ENCODE measurements at places on chromosomes 4 and X.

- DNase-seq, result no peak
Observed at GRCh38 chrX:15676886-15677285, 12.3 kb upstream of the CLTRN start.

- no peak for DNase-seq
Observed at GRCh38 chr4:7620814-7621176, 186.1 kb upstream of the PSAPL1 start.

DNA sequence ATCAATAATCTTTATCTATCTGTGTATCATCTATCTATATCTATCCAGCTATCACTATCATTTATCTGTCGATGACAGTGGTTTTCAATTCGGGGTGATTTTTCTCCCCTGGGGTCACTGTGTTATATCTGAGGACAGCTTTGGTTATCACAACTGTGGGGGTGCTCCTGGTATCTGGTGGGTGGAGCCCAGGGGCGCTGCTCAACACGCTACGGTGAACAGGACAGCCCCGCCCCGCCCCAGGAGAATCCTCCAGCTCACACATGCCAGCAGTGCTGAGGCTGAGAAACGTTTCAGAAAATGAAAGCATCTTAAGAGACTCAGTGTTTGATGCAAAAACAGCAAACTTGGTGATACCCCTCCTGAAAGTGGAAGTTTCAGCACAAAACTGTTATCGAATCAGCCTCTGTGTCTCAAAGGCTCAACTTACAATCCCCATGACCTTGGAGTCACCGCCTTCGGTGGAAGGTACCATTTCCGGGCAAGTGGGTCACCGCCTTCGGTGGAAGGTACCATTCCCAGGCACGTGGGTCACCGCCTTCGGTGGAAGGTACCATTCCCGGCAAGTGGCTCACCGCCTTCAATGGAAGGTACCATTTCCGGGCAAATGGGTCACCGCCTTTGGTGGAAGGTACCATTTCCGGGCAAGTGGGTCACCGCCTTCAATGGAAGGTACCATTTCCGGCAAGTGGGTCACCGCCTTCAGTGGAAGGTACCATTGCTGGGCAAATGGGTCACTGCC lies 315.3 kb downstream of the DHRSX start:
- DNase-seq, result no peak

DNA sequence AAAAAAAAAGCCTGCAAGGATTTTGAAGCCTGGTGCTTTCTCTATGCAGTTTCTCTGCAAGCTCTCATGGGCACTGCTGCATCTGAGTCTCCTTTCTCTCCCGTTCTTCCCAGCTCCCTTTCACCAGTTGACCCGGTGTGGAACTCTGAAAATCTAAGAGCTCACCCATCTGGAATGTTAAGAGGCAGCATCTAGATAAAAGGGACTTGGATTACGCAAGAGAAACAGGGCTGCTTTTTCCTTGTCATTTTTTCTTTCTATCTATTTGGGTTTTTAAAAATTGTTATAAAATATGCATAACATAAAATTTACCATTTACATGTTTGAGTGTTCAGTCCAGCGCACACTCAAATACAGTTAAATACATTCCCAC lies 95.2 kb upstream of the RPS6KA3 start:
- DNase-seq, result no peak

DNA sequence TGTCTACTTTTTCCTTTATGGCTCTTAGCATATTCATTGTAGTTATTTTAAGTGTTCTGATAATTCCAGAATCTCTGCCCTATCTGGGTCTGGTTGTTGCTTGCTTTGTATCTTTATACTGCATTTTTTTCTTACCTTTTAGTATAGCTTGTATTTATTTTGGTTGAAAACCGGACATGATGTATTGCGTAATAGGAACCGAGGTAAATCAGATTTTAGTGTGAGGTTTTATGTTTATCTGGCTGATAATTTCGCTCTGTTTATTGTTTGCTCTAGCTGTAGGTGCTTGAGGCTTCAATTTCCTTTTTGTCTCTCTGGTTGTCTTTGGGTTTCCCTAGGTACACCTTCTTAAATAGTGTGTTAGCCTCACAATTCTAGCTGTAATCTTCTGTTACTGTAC lies 263.8 kb upstream of the LCORL start:
- no peak for DNase-seq

GRCh38 chrX:15356444-15356843 lies 21.1 kb upstream of the PIGA start:
- DNase-seq, result no peak

DNA sequence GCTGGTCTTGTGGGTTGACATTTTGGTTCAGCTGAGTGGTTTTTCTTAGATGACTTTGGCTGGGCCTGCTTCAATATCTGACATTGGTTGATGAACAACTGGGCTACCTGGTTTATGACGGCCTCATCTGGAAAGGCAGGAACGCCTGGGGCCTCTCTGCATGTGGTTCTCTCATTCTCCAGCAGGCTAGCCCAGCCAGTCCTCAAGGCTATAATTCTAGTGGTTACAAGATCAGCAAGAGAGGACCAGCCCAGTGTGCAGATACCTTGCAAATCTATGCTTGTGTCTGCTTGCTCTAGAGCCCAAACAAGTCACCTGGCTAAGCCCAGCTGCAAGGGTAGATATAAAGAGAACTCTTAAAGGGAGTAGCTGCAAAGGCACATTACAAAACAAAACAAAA lies 214.2 kb upstream of the PUDP start:
- DNase-seq, result no peak

- DNase-seq, result no peak
Observed at GRCh38 chrX:22538580-22538979, 265.9 kb downstream of the CBLL2 start.

DNA sequence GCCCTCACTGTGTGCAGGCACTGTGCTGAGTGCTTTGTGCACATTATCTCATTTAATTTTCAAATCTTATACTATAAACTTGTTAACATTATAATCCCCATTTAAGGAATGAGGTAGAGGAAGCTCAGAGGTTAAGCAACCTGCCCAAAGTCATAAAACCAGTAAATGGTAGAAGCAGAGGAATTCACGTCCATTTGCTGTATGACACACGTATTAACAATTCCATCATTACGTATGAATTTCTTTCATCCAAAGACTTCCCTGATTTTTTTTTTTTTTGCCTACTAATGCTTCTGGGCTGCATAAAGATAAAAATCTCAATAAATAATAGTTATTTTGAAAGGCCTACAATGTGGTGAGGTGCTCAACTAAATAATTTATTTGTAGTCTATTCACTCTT lies 64.5 kb upstream of the H2AZ1 start:
- no peak for DNase-seq

GRCh38 chr4:81337211-81337610 lies 122.2 kb upstream of the PRKG2 start:
- no peak for DNase-seq

GRCh38 chrX:23656091-23656490 lies 11.2 kb upstream of the PRDX4 start:
- DNase-seq, result no peak

- no peak for DNase-seq
Observed at GRCh38 chr4:19729886-19730651, 521.6 kb upstream of the SLIT2 start.

- DNase-seq, result peak; percentile 41
Observed at GRCh38 chr4:26860922-26861433, 337 bp downstream of the STIM2 start.

GRCh38 chr4:85598936-85599335 lies 124.0 kb downstream of the ARHGAP24 start:
- no peak for DNase-seq

- DNase-seq, result no peak
Observed at GRCh38 chr4:5435201-5435600, 273.2 kb downstream of the EVC2 start.

- no peak for DNase-seq
Observed at GRCh38 chr4:4694296-4694772, 152.5 kb upstream of the STX18 start.

DNA sequence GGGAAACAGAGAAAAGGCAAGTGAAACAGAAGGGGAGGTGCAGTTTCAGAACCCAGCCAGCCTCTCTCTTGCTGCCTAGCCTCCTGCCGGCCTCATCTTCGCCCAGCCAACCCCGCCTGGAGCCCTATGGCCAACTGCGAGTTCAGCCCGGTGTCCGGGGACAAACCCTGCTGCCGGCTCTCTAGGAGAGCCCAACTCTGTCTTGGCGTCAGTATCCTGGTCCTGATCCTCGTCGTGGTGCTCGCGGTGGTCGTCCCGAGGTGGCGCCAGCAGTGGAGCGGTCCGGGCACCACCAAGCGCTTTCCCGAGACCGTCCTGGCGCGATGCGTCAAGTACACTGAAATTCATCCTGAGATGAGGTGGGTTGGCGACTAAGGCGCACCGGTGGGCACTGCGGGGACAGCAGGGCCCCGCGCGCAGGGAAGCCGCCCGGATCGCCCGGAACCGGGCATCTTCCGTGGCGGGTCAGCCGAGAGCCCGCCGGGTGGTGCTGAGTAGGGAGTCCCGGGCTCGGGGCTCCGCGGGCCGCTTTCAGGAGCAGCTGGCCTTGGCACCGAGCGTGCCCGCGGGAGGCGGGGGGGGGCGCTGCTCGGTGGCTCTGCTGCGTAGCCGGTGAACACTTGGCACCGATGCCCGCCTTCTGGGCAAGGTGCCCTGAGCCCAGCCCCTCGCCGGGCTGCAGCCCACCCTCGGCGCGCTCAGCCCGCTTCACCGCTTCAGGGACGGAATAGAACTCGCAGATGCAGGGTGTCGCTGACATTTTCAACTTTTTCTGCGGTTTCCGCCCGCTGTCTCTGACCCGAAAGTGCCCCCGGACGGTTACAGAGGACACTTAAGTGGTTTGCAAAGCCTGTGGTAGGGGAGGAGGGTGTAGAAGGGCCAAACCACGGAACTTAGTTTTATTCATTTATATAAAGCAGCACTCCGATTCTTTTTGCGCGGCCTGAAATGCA lies at the start of gene CD38:
TSS of gene CD38 (plus strand) at position 40 of the 953 bp plus-strand sequence. CDS start at position 127, 87 bp downstream.
- no peak for DNase-seq

GRCh38 chrX:22922961-22923360 lies 76.8 kb upstream of the DDX53 start:
- no peak for DNase-seq

DNA sequence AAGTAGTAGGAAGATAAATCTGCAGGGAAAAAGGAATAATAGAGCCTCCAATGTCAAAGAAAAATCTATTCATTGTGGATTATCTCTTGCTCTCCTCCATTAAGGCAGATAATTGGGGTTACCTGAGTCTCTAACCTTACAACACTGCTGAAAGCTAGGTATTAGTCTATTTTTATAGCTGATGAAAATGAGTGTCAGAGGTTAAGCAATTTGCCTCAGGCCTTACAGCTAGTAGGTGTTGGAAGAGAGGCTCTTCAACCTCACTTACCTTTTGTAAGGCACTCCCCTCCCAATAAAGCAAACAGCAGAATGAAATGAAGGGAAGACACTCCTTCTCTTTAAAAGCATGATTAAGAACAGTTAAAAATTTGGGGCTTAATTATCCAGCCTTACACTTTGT lies 45.4 kb upstream of the GAB1 start:
- no peak for DNase-seq

GRCh38 chr4:84218031-84218430 lies 281.1 kb downstream of the NKX6-1 start:
- DNase-seq, result no peak

GRCh38 chr4:163380703-163381102 lies 37.0 kb downstream of the NPY5R start:
- DNase-seq, result no peak

GRCh38 chr4:125314676-125315575 lies at the start of gene FAT4:
TSS of gene FAT4 (plus strand) at chr4:125314955. CDS start at chr4:125316412, 1,457 bp downstream.
- DNase-seq, result no peak

GRCh38 chrX:134929808-134930207 lies 61.0 kb upstream of the SMIM10 start:
- no peak for DNase-seq

GRCh38 chr4:84099599-84099998 lies 399.5 kb downstream of the NKX6-1 start:
- DNase-seq, result no peak

DNA sequence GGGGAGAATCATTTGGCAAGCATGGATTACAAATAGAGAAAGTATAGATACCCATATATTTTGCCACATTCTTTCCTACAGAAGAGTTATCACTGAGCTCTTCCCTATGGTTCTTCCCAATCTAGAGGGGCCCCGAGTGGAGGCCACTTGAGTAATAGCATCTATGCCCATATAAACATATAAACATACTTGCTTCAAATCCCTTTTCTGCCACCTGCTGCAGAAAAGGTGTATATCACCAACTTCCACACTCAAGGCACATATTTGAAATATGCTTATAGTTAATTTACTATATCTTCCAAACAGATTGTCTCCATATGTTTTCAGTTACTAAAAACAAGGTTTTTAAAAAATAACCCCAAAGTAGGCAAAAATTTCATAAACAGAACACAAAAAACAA lies 642.8 kb upstream of the DIPK2B start:
- no peak for DNase-seq

DNA sequence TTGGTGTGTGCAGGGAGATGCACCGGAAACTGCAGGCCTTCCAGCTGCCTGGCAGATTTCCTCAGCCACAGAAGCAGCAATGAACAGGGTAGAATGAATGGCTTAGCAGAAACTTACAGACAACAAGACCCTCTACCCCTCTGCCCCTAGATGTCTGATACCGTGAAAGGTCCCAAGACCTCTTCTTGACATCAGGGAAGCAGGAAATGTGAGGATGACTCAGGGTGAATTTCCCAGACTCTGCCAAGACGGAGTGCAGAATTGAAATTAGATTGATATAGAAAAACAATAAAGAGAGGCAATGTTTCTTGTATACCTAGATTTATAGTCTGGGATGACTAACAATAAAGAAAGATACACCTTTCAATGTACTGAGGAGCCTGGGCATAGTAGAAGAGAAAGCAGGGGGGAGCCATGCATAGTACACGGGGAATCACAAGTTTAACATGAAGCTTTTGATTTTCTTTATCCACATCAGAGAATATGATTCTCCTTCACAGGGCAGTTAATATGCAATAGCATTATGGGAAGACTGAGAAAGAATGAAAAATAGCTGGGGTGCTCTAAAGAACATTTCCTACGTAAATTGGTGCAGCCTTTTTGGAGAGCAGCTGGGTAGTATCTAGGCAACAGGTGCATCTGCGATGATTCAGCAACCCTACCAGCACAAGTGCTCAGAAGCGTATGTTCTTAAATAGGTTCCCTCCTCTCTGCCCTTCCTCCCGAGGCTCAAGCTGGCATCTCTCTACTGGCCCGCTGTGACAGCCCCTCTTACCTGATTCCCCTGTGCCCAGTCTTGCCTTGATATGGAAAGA lies 18.3 kb upstream of the CXCR3 start:
- no peak for DNase-seq

DNA sequence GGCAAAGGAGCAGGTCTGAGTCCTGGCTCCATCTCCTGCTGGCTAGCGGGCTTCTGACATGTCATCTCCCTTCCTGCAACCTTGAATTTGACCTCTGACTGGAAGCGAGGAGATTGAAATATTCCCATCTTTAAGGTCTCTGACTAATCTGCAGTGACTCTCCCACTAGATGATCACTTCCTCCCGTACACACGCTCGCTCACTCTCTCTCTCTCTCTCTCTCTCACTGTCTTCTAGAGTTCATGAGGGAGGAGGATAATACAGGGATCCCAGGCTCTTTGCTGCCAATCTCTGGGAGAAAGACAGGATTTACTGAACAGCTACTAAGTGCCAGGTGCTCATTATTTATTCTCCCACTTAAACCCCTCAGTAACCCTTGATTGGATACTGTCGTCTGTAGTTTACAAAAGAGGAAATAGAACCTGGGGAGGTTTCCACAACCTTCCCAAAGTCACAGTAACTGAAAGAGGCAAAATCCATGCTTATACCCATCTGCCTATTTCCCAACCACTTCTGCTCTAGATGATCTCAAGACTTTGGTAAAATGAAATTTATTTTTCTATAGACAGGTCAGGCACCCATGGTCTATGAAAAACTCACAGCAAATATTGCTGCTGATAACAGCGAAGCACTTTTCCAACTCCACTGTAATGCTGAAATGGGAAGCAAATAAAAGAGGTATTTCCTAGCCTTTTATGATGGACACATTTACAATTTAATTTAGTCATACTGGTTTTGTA lies 193.5 kb upstream of the C1QTNF7 start:
- no peak for DNase-seq
